CD4-positive, alpha-beta T cell treated with Interferon alpha-2 for 1 hour (primary cell): ENCODE measurements at places on chromosomes 1 and 21.

GRCh38 chr1:48048980-48049379, 51.8 kb upstream of the TRABD2B start:
- DNase-seq, result no peak

- no peak for DNase-seq
Observed at GRCh38 chr1:18879791-18880309, 20.4 kb upstream of the TAS1R2 start.

DNA sequence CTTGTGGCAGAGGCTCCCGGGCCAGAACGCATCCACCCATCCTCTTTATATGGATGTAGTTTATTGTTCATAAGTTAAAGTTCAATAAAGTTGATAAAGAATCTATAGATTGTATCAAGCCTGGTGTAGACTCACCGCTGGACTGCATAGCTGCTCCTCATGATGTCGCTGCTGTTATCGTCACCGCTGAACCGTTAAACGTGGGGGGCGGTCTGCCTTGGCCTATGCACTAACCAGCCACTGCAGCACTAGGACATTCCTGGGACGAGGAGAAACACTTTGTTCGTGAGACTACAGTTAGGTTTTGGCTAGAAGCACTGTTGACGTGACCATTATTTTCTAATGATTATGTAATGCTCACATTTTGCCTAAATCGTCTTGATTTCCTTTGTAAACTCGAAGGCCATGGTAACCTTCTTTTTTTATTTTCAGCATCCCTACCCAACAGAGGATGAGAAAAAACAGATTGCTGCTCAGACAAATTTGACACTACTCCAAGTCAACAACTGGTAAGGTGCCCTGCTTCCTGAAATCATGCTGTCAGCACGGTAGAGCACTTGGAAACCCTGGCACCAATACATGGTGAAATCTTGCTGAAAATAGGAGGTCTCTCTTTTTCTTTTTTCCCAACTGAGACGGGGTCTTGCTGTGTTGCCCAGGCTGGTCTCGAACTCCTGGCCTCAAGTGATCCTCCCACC, 50.2 kb downstream of the PKNOX1 start:
- no peak for DNase-seq

DNA sequence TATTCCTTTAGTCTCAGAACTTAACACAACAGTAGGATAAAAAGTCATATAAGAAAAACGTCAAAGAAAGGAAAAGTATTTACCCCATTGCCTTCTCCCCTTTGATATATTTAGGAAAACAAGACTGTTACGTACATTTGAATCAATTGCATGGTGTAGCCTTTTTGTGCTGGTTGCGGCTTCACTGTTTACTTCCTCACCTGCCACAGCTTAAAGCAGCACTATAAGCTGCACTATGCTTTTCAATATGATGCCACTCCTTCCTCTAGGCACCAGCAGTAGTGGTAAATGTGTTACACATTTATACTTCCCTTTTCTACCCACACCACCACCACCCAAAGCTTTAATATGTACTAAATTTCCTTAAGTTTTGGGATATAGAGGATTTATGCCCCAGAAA, 111.1 kb downstream of the ATP1B1 start:
- peak; percentile 1 for DNase-seq

DNA sequence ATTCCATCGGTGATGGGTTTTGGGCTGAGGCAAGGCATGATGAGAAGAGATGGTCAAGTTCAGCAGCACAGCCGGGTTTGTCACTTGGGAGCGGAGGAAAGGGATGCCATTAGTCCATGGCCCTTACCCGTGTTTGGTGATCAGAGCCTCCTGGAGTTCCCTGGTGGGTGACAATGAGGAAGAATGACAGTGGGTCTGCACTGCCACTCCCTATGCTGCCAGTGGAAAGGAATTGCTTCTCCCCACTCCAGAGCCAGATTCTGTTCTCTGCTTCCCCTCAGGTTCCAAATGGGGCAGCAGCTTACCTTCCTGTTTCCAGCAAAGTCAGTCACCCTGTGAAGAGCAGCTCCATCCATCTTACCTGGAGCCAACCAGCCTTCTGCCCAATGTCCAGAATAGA, 393.1 kb downstream of the PTPRU start:
- DNase-seq, result no peak

- DNase-seq, result no peak
Observed at GRCh38 chr1:1622010-1622787, 6.9 kb downstream of the MIB2 start.

GRCh38 chr21:36636439-36636838, 62.5 kb upstream of the SIM2 start:
- no peak for DNase-seq

DNA sequence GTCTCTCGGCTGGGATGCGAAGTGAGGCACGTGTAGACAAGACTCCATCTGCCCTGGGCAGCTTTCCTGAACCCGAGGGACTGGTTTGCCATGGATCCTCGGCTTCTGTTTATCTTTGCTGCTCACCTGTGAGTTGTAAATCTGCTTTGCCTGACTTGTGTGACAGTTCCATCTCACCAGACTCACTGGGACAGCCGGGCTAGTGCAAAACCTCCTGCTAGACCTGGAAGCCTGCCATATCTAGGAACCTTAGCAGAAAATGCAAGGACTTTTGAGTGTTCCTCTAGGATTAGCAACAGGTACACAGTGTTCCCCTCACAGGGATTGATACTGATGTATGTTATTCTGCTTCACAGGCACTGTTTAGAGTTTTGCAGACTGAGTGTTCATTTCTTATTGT, 218.6 kb downstream of the URB2 start:
- no peak for DNase-seq
